ENCODE measurements at places on chromosomes 1 and 21. TPM values are rescaled to one million over a fixed set of nuclear protein-coding genes. Genes with fewer than 3 reads are reported as not detected.

DNA sequence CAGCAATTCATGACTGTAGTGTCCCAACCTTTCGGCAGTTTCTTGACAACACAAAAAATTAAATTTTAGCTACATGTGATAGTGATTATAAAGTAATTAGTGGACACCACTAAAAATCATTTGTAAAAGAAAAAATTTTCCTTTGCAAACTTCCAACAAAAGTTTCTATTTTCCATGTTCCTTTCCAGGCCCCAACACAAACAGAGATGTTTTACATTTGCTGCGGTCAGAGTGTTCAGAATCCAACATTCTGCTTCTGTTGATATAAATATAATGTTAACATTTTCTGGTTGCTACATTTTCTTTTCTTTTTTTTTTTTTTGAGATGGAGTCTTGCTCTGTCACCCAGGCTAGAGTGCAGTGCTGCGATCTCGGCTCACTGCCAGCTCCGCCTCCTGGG is 54.9 kb upstream of the WLS start:
- peaks cover 2% of the 10 kb centered on the region for H3K27me3 ChIP-seq
- H3K36me3 ChIP-seq: no peaks in the 10 kb centered on the region
- no peaks in the 10 kb centered on the region for H3K4me1 ChIP-seq
- DNase-seq: no peak
- no peak overlapping the region for H3K27ac ChIP-seq

- H3K27ac ChIP-seq: no peak within 1 kb of the TSS
- peaks cover 20% of the 10 kb centered on the region for H3K36me3 ChIP-seq
- no peak for DNase-seq
- H3K27me3 ChIP-seq: peaks cover 30% of the 10 kb centered on the region
These were observed at the start of gene VANGL1 for GRCh38 chr1:115641762-115642167. VANGL1 (plus strand) TSS chr1:115641970; CDS start chr1:115651414, 9,444 bp downstream.

DNA sequence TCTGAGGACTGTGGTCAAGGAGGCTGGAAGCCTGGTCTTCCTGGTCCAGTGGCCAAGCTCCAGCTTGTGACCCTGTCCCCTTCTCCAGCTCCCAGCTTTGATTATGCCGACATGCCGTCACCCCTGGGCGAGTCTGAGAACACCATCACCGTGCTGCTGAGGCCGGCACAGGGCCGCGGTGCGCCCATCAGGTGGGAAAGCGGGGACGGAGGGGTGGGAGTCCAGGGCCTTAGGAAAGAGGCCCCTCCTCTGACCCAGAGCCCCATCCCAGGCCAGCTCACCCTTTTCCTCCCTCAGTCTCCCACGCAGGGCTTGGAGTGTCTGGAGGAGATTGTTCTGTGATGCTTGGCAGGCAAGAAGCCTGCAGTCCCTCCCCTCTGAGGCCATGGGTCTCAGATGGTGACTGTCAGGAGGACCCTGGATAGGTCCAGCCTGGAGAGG is 43.6 kb downstream of the PTPRU start:
- H3K4me1 ChIP-seq: peaks cover 7% of the 10 kb centered on the region
- no peak overlapping the region for H3K4me3 ChIP-seq
- no peak overlapping the region for H3K27ac ChIP-seq
- H3K27me3 ChIP-seq: peaks cover 30% of the 10 kb centered on the region

- H3K27ac ChIP-seq: no peak overlapping the region
- peaks cover 32% of the 10 kb centered on the region for H3K27me3 ChIP-seq
- DNase-seq: no peak
- no peak overlapping the region for H3K4me3 ChIP-seq
- no peaks in the 10 kb centered on the region for H3K36me3 ChIP-seq
These were observed 159.6 kb upstream of the VAMP3 start for GRCh38 chr1:7611421-7612010.

PLA2G2F gene
- polyA plus RNA-seq: not detected

E2F2 gene
- polyA plus RNA-seq: 1.7 TPM
